Omental fat pad (tissue), 4 donors: ENCODE measurements at places on chromosomes 5 and 9. TPM values are rescaled to one million over a fixed set of nuclear protein-coding genes. Genes with fewer than 3 reads are reported as not detected.

The CDHR2 gene
- total RNA-seq, result not detected

DNA sequence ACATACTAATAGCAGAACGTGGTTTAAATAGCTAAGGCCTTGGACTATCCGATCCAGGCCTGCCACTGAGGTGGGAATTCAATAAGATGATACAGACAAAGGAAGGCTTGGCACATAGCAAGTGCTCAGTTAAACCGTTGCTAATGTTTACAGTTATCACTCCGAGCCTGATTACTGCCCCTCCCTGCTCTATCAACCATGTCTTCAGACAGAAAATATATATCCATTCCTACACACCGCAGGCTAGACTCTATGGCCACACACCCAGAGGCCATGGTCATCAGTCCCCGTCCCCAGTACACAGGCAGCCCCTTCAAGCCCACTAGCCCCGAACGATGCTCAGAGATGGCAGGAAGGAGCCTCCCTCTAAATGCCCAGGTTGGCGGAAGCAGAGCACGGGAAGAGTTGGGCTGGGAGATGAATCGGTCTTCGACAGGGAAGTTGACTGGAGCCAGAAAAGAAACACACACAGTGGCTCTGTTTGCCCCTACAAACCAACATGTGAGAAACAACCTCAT lies 49.7 kb upstream of the STXBP1 start:
- no peak for DNase-seq

The NR4A3 gene
- total RNA-seq, result 12.4 TPM

The FAM221B gene
- total RNA-seq, result not detected

DNA sequence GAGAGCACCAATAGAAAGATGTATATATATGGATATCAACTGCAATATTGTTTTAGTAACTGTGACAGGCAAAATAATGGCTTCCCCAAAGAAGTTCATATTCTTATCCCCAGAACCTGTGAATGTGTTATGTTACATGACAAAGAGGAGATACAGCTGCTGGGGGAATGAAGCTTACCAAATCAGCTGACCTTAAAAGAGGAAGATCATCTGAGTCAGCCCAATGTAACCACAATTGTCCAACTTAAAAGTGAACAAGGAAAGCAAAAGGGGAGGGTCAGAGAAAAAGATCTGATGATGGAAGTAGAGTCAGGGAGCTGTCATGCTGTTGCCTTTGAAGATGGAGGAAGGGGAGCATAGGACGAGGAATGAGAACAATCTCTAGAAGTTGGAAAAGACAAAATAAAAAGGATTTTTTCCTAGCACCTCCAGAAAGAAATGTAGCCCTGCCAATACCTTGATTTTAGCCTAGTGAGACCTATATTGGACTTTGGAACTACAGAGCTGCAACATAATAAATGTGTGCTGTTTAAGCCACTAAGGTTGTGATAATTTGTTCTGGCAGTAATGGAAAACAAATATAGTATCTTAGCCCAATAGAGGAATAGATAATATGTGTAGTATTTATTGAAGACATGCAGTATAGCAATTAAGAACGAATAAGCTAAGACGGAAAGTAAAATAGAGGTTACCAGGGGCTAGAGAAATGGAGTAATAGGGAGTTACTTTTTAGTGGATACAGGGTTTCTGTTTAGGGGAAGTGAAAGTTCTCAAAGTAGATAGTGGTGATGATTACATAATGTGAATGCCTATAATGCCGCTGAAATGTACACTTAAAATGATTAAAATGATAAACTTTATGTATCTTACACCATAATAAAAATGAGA lies 115.9 kb downstream of the PIK3R1 start:
- no peak for DNase-seq

- DNase-seq, result no peak
These were observed 909.3 kb upstream of the CDH10 start for GRCh38 chr5:25554077-25554476.

DNA sequence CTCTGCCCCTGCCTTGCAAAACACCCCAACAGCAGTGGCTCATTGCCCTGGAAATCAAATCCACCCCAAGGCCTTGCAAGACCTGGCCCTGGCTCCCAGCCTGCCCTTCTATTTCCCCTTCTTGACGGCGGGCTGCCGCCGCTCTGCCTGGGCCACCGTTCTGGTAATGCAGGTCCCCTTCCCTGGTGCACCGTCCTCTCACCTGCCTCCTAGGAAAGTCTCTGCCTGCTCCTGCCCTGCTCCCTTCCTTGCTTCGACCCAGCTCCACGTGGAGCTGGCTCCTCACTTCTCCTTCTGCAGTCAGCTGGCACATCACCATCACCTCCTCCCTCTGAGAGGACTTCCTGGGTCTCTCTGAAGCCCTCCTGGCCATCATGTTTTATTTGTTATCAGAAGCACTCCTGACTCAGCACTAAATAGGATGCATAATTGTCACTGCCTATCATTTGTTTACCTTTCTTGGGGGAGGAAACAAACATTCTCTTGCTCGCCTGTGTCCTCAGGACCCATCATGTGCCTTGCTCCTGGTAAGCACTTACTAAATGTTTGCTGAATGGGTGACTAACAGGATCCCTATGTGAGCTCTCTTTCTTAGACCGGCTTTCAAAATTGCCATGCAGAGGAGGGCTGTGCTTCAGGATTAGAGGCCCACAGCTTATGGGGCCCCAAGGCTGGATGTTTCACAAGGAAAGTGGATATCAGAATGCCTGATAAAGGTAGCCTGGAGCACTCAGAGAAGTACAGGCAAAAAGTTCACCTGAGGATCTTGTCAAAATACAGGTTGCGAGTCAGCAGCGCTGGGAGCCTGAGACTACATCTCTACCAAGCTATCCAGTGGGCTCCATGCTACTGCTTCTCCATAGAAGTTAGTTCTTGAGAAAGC lies 19.6 kb upstream of the C5orf47 start:
- no peak for DNase-seq

The SNCB gene
- not detected for total RNA-seq

DNA sequence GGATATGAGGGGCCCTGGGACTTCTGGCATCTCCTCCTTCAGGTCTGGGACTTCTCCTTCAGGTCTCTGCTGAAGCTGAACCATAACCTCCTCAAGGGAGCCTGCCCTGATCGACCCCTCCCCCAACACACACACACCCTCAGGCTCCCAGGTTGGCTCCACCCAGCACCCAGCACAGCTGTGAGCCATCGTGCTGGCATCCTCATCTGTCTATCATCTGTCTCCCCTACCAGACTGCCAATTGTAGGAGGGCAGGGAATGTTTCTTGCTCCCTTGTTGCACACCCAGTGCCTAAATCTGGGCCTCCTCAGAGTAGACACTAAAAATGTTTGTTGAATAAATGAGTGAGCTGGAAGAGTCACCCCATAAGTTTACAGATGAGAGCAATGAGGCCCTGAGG lies 71.4 kb downstream of the LRSAM1 start:
- no peak for DNase-seq

GRCh38 chr5:115209279-115209678 lies 39.6 kb upstream of the TRIM36 start:
- no peak for DNase-seq

The FGD3 gene
- total RNA-seq, result 5.4 TPM

DNA sequence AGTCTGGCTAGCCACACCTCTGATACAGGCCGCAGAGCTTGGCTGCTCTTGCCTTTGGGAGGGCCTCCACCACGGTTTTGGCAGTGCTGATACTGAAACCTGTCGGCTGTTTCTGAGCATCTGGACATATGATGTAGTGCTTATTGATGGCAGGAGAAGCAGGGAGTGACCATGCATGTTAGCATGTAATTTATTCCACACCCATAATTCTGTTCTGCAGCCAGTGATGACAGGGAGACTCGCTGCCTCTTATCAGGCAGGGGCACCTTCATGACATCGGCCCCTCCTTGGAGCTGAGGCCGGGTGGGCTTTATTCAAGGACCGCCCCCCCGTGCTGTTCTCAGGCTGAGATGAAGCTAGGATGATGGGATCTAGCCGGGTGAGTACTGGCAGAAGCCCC lies 49.0 kb downstream of the OLFM1 start:
- DNase-seq, result no peak

DNA sequence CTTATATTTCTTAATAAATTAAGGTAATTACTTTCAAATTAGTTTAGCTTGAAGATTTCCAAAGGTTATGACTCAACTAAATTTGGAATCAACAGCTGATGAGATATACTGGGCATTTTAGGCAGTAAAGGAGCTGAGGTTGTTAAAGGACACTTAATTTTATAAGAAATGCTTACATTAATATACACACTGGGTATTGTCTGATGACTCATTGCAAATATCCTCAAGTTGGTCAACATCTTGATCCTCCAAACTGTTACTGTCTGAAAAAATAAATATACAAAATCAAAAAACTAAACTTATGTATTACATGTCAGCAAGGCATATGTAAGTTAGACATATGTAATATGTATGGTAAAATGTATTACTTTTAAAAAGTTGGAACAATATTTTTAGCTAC lies 3.4 kb downstream of the GFM2 start:
- no peak for DNase-seq

GRCh38 chr9:79396168-79396567 lies 175.6 kb upstream of the TLE4 start:
- no peak for DNase-seq

The ARHGEF39 gene
- not detected for total RNA-seq

DNA sequence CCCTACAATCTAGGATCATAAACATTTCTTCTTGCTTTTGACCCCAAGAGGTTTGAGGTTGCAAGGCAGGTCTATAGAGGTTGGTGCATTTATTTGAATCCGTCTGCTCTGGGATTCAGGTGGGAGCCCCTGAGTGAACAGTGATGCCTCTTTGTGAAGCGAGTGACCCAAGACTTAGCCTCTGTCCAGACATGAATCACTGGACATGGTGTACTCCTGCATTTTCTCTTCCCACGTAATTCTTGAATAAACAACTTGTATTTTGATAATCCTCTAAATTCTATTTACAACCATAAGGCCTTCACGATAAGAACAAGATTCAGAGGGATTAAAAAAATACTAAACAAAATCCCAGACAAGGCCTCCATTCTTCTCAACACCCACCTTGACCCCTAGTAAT lies 67.5 kb upstream of the PLPP6 start:
- DNase-seq, result no peak

- DNase-seq, result no peak
These were observed 1266.2 kb upstream of the CDH18 start for GRCh38 chr5:21254161-21254560.

The PCDHB9 gene
- total RNA-seq, result 2.2 TPM

DNA sequence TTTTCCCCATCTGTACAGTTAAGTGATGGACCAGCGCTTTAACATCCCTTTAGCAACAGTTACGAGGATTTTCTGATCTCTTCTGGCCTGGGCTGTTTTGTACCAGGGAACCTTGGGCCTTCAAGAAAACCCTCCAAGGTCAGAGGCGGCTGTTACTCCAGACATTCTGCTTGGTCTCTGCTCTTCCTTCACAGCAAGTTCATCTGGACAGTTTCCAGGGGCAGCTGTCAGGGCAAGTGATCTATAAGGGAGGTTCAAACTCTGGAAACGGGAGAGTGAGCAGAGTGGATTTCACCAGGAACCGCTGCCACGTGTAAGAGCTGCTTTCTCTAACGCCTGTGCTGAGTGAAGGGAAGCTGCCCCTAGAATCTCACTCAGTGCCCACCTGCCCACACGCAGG lies 36.7 kb downstream of the ZNF618 start:
- DNase-seq, result no peak

- no peak for DNase-seq
These were observed 7.1 kb upstream of the AFAP1L1 start for GRCh38 chr5:149264439-149265067.

DNA sequence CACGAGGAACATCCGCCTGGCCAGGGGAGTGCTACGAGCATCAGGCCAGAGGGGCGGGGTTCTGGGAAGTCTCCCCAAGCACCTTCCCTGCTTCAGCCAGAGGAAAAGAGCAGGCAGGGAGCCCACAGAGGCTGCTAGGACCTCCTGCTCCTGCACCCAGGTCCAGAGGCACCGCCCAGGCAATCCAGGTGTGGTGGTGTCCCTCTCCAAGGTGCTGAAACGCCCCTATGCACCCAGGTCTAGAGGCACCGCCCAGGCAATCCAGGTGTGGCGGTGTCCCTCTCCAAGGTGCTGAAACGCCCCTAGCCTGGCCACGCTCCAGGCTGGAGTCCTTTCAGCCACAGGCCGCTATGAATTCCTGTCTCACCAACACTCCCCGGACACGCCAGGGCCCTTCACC lies 10.7 kb upstream of the UBAC1 start:
- no peak for DNase-seq

DNA sequence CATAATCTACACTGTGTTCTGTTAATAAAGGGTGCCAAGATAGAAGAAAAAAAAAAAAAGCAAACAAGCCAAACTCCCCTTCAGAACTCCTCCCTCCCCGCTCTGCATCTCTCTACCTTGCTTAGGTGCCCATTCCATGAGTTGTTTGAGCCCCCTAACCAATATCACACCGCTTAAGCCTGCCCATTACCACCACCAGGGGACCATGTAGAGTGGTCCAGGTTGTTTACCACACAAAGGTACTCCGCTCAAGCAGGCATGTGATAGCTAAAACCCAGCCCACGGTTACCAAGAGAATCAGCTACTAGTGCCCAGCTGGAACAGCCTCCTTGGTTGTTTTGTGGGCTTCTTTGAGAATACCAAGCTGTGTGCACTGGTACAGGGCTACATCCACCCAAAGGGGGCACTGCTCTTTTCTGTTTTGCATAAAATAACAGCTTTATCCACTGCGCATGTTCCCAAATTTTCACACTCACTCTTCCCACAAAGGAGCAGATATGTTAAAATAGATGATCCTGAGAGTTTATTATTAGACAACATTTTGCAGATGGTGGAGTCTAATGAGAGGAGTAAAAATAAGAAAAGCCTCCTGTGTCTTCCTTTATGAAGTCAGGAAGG lies 304.1 kb downstream of the DEPDC1B start:
- DNase-seq, result no peak

The INSL4 gene
- not detected for total RNA-seq

- DNase-seq, result no peak
These were observed 142.5 kb upstream of the VLDLR start for GRCh38 chr9:2479056-2479565.

- no peak for DNase-seq
These were observed 59.5 kb upstream of the FBXL7 start for GRCh38 chr5:15440434-15440833.

GRCh38 chr5:178182158-178182876 lies 4.9 kb downstream of the GMCL2 start:
- no peak for DNase-seq

DNA sequence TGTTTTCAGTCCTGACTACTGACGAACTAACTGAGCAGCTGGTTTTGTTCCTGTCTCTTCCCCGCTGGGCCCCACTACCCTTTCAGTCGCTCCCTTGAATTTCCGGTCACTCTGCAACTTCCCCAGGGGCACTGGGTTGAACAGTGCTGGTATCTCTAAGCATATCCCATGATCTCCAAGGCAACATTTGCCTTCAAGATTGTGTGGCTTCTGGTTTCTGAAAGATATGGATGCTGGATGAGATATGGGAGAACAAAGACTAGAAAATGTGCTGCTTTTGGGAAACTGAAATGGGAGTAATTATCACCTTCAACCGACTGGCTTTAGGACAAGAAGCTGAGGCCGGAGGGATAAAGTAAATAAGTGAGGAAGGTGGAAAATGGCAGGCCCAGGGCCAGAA lies 258.2 kb upstream of the PIK3R1 start:
- no peak for DNase-seq

The PCDHGC4 gene
- 4.1 TPM for total RNA-seq

DNA sequence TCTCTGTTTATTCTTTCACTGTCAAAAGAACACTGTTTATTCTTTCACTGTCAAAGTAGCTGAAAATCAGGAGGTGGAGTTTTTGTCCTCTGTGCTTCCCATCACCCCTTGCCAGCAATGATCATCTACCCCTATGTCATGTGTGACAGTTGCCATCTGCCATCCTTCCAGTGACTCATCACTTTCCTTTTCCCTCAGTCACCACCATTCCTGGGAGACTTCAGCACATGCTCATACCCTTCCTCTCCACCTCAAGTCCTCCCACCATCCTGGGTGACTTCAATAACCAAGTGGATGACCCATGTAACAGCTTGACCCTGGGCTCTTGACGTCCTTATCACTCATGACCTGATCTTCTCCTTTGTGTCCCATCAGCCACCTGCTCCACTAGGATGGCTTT lies 43.3 kb upstream of the RASEF start:
- no peak for DNase-seq
